ENCODE measurements at places on chromosomes 11 and 22.
A peak's percentile ranks its signal among the peaks of the same experiment; 100 is the strongest.

- no peak for DNase-seq
Observed at GRCh38 chr22:49039625-49040024, 788.0 kb downstream of the BRD1 start.

DNA sequence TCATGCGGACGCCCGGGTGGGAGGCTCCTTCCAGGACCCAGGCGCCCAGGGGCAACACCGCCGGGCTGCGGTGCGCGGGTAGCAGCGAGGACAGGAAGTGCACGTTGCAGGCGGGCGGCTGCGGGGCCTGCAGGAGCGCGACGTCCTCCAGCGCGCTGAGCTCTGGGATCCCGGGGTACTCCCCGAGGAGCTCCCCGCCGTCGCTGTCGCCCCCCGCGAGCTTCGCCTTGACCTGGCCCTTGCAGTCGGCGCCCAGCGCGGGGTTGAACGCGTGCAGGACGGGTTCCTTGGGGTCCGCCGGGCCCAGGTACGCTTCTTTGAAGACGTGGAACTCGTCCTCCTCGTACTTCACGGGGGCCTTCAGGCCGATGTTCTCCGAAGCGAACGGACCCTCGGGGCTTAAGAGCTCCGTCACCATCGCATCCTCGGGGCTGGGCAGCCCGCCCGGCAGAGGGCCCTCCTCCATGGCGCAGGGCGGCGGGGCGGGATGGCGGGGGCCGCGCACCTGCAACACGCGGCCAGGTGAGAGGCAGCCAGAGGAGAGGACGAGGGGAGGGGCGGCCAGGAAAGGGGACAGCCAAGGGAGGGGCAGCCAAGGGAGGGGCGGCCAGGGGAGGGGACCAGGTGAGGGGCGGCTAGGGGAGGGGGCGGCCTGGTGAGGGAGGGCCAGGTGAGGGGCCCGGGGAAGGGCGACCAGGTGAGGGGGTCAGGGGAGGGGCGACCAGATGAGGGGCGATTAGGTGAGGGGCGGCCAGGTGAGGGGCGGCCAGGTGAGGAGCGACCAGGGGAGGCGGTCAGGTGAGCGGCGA, 921 bp downstream of the TESMIN start:
- DNase-seq = no peak

GRCh38 chr22:20246368-20247009, 21.6 kb downstream of the RTN4R start:
- DNase-seq = no peak

DNA sequence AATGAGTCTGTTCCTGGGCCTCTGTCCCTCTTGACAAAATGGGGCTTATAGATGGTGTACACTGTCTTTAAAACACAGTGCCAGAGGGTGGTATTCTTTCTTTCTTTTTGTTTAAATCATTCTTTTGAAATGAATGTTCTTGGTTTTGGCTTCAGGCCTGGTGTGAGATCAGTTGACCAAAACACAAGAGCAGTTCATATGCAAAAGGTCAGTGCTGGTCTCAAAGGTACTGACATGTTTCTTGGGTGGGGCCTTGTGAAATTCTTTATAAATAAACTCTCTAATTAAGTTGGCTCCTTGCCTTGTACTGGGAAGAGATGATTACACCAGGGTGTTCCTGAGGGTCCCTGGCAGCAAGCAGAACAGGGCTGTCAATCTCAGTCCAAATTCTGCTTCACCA, 110.0 kb downstream of the FBXO7 start:
- DNase-seq = no peak

GRCh38 chr11:114664641-114665040, 13.7 kb upstream of the NXPE2 start:
- DNase-seq = no peak

GRCh38 chr11:59558270-59558643, 46.9 kb downstream of the OR4D9 start:
- no peak for DNase-seq

- DNase-seq = no peak
Observed at GRCh38 chr22:49929211-49929979, 11.0 kb downstream of the CRELD2 start.

DNA sequence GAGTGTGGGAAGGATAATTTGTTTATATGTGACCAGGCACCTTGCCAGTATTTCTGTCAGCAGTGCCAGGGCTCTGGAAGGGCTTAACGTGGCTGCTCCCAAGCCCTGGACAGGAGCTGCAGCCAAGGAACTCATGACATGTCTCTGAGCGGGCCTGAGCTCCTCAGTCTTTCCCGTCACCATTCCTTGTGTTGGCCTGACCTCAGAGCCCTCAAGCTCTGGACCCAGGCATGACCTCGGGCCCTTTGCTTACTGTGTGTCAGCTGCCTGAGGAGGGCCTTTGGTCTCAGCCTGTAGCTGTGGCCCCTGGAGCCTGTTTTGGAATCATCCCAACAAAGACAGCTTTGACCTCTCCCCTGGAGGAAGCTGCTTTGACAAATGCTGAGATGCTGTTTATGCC, 264.1 kb upstream of the PLET1 start:
- no peak for DNase-seq

GRCh38 chr11:131691181-131692041, 321.0 kb downstream of the NTM start:
- no peak for DNase-seq

DNA sequence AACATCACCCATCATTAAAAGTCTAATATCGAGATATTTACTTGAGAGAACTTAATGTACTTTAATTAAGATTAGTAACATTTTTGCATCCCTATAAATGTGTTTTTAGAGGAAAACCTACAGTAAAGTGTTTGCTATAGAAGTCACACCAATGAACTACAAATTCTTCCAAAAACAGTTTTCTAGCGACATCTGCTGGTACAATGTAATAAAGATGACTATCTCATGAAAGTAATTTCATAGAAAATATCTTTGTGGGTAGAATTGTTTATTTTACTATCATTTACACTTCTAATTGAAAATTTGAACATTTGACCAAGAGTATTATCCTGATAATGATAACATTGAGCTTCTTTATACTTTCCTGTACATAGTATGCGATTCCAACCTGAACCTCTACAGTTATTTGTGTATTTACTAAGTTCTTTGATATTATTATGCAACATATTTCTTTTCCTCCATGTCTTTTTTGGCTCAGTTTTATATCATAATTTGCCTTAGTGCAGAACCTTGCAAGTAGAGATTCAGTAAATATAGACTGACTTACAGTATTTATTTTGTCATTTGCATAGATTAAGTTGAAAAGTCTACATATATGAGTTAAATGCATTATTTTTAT, 252.7 kb downstream of the TMEM135 start:
- peak; percentile 63 for DNase-seq

- no peak for DNase-seq
Observed at GRCh38 chr11:16410479-16410878, 54.1 kb upstream of the SOX6 start.

GRCh38 chr22:17549183-17549582, 14.1 kb upstream of the SLC25A18 start:
- DNase-seq = no peak

DNA sequence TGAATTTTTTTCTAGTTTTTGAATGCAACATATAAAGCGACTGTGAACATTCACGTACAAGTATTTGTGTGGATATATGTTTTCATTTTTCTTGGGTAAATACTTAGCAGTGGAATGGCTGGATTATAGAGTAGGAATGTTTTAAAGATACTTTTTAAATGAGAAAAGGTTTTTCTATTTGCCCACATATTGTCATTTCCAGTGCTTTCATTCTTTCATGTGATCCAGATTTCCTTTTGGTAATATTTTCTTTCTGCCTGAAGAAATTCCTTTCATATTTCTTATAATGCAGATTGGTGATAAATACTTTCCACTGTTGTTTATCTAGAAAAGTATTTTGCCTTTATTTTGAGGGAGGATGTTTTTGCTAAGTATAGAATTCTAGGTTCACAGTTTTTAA, 7.9 kb downstream of the DDB2 start:
- DNase-seq = no peak
